ENCODE measurements at places on chromosomes 11 and 22.

- DNase-seq: no peak
These were observed 12.5 kb upstream of the MICALL1 start for GRCh38 chr22:37893583-37893983.

GRCh38 chr11:122742301-122743018 is 86.9 kb downstream of the UBASH3B start:
- no peak for DNase-seq

DNA sequence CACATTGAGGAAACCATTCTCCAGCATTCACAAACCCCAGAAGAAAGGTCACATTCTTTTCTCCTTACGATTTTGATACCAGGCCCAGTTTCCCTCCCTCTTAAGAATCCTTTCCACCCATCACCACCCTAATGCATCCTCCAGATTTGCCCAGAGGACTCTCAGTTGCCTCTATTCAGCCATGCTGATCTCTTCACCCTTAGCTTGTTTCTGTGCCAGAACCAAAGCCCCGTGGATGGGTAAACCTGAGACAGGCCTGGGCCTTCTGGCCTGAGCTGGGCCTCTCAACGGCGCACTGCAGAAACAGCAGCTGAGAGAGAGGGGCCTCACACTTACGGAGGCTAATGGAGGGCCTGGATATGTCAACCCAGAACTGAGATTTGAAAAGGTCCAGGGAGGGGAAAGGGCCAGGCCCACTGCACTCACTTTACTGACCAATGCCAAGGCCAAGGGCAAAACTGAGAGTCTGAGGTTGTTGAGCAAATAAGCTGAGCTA is 32.2 kb upstream of the OAF start:
- no peak for DNase-seq

DNA sequence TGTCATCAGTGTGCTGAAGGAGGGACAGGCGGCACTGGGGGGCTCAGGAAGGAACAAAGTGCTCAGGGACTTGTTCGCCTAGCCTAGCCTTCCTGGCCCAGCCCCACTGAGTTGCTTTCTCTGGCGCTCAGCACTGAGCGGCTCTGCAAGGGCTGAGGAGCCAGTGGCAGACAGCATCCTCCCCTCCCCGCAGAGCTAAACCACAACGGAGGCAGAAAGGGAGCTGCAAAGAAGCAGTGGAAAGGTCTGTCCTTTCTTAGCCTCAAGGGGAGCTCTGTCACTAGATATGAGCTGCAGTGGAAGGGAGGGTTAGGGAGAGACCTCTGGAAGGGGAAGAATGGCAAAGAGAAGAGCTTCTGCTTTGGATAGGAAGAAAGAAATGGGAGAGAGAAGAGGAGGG is 89.7 kb upstream of the PHOX2A start:
- DNase-seq: no peak

GRCh38 chr22:17738386-17739128 is 35.7 kb downstream of the BID start:
- DNase-seq: no peak

Data from stimulated activated CD4-positive, alpha-beta T cell treated with anti-CD3 and anti-CD28 coated beads, Interleukin-4, amount 100 ng/mL, for 48 hours (primary cell).